ENCODE measurements at places on chromosomes 12 and 14. TPM values are rescaled to one million over a fixed set of nuclear protein-coding genes. Genes with fewer than 3 reads are reported as not detected.

ACOT6 gene
- 0.27 TPM for total RNA-seq

MFAP5 gene
- not detected for total RNA-seq

BCL11B gene
- total RNA-seq = 223 TPM

COL2A1 gene
- total RNA-seq = not detected

- DNase-seq = no peak
Observed at GRCh38 chr12:86712425-86712843, 456.2 kb upstream of the MGAT4C start.

- no peak for DNase-seq
Observed at GRCh38 chr12:54991991-54992375, 7.4 kb upstream of the TESPA1 start.

GRCh38 chr12:109720152-109720856 lies 6.7 kb downstream of the FAM222A start:
- DNase-seq = no peak

DNA sequence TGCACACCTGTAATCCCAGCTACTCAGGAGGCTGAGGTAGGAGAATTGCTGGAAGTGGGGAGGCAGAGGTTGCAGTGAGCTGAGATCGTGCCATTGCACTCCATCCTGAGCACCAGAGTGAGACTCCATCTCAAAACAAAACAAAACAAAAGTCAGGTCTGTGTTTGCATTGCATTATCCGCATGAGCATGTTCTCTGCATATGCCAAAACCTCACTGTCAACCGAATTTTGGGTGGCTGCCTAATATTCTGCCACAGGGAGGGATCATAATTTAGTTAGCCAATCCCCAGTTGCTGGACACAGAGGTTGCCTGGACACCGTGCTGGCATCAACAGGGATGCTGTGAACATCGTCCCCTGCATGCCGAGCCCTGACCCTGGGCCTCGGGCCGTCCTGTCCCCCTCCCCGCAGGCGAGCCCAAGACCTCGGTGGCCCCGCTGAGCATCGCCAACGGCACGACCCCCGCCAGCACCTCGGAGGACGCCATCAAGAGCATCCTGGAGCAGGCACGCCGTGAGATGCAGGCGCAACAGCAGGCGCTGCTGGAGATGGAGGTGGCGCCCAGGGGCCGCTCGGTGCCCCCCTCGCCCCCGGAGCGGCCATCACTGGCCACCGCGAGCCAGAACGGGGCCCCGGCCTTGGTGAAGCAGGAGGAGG lies 49.2 kb downstream of the PHETA1 start:
- no peak for DNase-seq

DNA sequence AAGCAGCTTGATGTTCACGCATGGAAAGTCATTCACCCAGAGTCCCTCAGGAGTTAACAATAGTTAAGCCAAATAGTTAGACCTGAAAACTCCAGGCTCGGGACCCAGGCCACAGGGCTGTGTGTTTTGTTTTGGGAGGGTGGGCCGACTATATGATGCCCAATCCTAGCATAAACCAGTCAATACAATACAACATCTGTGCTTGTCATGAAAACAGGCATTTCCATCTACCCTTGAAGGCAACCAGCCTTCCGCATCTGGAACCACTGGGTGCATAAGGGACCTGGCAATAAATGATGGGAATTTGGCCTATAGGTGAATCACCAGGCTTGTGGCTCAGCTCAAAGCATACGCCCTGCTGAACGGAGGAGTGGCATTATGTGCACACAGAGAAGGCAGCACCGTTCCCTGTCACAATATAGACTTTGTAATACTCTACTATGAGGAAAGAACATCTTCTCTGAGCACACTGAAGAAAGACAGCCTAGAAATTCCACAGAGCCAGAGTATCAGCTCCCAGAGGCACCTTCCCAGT lies 91.0 kb upstream of the FOXN3 start:
- DNase-seq = no peak

DNA sequence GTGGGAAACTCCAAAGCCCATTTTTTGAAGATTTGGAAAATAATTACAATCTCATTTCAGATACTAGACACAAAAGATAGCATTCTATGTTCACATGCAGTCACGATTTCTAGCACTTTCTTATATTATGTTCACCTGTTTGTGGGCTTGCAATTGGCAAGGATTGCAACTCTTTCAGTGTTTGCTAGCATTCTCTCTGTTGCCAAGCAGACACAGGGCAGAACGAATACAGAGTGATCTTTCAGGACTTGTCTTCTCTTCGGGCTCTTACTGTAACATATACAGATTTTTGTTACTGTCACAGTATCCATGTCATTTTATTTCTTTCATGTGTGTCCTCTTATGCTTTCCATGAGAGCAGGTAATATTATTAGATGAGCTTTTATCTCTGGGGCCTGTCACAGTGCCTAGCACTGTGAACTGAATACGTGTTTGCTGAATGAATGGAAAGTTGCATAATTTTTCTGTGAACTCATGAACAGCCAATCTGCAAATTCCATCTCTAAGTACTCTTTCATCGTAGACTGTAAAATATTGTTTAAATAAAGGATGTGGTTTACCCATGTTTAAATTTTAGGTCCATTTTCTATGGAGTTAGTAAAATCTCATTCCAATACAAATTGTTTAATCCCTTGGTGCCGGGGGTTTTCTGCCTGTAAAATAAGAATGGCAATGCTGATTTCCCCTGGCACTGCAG lies 105.1 kb downstream of the BMP4 start:
- no peak for DNase-seq

GRCh38 chr12:31524791-31525495 lies 66.0 kb downstream of the DENND5B start:
- DNase-seq = no peak

DNA sequence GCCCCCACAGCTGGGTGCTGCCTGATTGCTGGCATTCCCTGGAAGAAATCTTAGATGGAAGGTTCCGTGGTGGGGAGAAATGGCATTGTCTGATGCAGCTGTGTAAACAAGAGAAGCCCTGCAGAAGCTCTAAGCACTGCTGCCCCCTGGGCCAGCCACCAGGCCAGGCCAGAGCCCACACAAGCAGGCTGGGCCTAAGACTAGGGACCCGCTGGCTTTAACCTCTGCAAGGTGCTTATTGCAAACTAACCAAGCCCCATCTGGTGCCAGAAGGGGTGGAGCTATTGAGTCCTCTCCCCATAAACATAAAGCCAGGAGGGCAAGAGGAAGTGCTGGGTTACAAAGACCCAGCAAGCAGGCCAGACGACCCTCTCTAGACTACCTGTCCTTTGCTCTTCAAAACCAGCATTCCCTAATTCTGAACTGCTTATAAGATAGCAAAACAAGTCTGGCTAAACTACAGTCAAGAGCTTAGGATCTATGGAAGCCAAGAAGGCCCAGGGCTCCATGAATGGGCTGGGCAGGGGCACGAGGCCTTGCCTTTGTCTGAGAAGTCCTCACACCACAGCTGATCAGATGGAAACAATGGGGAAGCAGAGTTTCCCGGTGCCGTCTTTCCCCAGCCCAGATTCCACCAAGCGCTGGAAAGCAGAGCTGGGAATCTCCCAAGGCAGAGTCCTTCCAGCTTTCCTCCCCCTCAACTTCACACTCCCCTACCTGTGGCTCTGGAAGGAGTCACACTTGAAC lies 28.8 kb downstream of the P2RX4 start:
- DNase-seq = no peak

DNA sequence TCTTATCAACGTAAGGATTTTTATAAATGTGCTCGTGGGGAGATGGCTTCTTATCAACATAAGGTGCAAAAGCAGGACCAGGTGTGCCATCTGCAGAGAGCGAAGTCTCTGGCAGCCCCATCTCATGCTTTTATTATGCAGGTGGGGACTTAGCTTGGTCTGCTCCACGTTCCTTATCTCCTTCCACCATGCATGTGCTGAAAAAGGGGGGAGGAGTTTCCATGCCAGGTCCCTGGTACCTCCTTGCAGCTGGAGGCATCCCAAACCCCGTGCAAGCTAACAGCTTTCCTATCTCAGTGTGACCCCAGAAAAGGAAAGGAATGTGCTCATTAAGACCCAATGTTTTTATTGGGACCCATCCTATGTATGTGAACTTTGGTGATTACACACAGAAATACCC lies 608.5 kb downstream of the TMEM121 start:
- DNase-seq = no peak

- DNase-seq = no peak
Observed at GRCh38 chr12:95342008-95342407, 124.4 kb downstream of the VEZT start.

DNA sequence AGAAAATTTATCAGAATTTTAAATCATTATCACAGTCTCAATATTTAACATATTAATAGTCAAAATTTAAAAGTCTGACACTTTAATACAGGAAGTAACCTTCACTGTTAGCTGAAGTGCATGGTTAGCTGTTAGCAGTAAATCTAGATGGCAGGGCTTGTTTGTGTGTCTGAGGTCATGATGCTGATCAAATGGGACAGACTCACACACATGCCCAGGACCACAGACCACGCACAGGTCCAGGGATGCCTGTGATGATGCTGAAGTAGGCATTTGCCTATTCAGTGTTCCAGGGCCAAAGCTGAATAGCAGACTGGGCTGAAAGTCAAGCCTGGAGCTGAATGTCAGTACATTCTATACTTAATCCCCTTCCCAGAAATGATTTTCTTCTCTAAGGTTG lies 20.5 kb downstream of the FNTB start:
- DNase-seq = no peak

GRCh38 chr12:76569685-76570604 lies 10.4 kb upstream of the OSBPL8 start:
- no peak for DNase-seq

GRCh38 chr14:20498622-20499021 lies 6.7 kb upstream of the RNASE10 start:
- DNase-seq = no peak

DNA sequence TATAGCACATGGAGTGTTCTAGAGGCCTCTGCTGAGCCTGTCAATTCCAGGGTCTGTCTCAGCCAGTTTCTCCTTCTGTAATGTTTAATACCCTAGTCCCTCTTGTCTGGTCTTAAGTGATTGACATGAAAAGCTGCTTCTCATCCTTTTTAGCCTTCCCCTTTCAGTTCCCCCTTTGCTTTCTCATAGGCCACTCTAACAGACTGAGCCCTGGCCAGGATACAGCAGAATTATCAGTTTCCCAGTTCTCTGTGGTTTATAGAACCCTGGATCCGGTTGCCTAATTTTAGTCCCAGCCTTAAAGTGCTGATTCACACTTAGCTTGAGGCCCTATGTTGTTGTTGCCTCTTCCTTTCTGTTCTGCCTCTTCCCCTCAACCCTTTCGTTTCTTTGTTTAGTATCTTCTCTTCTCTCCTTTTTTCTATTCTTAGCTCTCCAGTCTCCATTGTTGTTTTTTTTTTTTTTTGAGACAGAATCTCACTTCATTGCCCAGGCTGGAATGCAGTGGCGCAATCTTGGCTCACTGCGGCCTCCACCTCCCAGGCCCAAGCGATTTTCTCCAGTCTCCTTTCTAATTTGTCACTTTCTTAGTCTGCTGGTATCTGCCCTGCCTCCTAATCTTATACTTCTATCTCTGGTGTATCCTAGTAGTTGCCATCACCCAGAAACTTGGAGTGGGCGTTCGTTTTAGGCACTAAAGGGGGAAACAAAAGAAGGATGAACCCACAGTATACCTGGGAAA lies 2.9 kb upstream of the BIN2 start:
- DNase-seq = no peak

DNA sequence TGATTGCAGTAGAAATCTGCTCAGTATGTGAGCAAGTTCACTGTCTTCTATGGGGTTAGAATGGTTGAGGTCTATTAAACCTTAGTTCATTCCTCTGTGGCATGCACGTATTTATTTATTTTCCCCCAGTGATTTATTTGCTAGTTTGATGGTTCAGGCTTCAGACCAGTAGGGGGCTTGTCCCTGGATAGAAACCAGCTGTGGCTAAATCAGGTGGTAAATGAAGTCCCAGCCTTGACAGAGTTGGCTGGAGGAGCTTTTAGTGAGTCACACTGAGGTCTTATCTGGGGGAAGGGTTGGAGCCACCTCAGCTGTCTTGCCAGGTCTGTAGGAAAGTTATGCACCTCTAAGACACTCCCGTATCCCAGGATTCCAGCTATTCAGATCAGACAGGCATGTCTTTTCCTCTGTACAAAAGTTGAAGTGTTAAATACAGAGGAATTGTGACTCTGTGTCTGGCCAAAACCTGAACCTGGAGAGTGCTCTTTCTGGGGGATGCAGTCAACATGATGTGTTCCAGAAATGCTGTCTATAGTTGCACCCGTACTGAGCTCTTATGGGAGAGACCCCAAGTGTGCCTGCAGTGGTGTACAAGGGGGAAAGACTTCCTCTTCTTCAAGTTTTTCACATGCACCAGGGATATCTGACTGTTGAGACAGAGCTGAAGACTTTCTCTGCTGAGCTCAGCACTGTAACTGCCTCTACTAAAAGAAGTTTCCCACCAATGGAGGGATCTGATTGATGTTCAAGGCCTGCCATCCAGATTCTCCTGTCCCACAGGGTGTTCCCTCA lies 1322.1 kb downstream of the TMEM121 start:
- DNase-seq = no peak

- DNase-seq = no peak
Observed at GRCh38 chr14:91568626-91569025, 58.5 kb upstream of the PPP4R3A start.

DNA sequence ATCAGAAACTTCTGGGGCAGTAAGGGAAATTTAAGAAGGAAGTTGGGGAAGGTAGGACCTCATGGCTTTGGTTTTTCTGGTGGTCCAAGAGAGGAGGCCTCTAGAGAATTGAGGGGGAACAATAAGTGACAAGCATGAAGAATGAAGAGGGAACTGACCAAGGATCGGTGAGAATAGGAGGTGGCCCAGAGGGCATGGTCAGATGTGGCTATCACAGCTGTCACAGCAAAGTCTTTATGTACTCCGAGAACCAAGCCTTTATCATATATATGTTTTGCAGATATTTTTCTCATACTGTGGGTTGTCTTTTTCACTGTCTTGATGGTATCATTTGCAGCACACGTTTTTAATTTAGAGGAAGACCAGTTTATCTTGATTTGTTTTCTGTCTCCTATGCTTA lies 64.3 kb downstream of the PPP2R5C start:
- no peak for DNase-seq

DNA sequence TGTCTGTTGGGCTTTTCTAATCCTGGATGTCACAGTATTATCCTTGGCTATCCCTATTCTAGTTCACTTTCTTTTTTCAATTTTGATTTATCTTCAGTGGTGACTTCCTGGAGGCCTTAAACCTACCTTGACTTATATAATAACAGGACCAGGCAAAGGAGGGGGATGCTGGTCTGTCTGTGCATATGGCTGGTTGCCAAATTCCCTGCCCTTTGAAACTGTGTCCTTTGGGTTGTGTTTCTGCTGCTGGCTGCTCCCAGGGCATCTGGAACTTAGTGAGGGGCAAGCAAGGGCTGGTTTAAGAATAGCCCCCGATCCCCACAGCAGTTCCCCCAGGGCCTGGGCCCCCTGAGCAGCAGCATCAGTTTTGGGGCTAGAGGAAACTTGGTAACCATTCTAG lies 96.0 kb upstream of the MAX start:
- DNase-seq = no peak

Measured in naive thymus-derived CD4-positive, alpha-beta T cell (primary cell).